ENCODE measurements at places on chromosomes 11 and 22. TPM values are rescaled to one million over a fixed set of nuclear protein-coding genes. Genes with fewer than 3 reads are reported as not detected.

- ATAC-seq = no peak
Measured at GRCh38 chr22:39856588-39856987, 37.0 kb downstream of the ENTHD1 start.

GRCh38 chr22:19974935-19975706 is 33.5 kb upstream of the TXNRD2 start:
- no peak for ATAC-seq

DNA sequence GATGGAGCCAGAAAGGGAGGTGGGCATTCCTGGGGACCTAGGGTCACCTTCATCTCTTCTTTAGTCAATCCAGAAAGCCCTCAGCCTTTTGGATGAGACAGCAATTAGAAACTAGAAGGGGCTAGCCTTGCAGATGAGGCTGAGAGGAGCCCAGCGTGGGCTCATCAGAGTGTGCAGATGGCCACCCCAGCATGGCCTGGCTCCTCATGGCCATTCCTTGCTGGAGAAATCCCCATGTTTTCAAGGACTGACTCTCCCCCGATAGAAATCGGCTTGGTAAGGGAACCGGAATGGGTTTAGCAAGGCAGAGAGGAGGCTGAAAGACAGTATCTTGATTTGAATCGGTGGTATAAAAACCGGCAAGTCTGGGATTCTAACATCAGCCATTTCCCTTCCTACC is 274.6 kb downstream of the BUD13 start:
- ATAC-seq = no peak

- no peak for ATAC-seq
Measured at GRCh38 chr11:21371044-21371443, 701.7 kb downstream of the NELL1 start.

- ATAC-seq = peak; percentile 58
Measured at GRCh38 chr11:36346562-36347383, 50.7 kb downstream of the PRR5L start.

GRCh38 chr11:132744771-132745170 is 787.5 kb downstream of the OPCML start:
- ATAC-seq = no peak

SPA17 gene
- 2.8 TPM for total RNA-seq

- ATAC-seq = no peak
Measured at GRCh38 chr22:38446018-38446601, 8.9 kb downstream of the KCNJ4 start.

DNA sequence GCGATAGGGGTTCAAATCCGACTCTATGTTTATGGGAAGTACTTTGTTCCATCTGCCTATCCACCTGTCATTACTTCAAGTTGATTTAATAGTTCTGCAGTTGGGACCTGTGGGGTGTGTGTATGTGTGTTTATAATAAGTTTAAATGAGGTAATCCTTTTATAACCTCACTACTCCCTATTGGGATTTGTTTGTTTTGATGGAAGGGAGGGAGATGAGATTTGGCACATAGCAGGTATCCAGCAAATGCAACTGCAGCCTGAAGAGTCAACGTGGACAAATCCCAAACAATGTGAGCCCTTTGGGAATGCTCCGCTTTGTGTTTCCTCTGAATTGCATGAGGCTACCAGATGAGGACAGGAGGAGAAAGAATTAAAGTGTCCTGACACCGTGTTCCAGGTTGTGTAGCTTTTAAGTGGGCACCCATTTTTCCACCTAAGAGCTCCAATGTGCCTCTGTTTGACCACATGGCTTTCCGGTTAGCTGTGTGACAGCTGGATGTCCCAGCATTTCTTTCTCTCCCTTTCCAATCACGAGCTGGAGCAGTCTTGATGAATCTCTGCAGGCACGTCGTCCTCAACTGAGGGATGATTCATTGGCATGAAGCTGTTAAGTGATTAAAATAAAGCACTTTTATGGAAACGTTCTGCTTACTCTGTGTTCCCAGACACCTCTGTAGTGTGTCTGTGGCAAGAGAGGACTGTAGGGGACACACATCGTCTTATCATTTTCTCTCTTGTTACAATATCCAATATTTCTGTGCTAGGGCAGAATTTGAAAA is 610.7 kb downstream of the NTM start:
- no peak for ATAC-seq

GRCh38 chr11:30445056-30445455 is 122.2 kb downstream of the ARL14EP start:
- ATAC-seq = no peak

- no peak for ATAC-seq
Measured at GRCh38 chr11:78656984-78657383, 82.3 kb upstream of the NARS2 start.

DNA sequence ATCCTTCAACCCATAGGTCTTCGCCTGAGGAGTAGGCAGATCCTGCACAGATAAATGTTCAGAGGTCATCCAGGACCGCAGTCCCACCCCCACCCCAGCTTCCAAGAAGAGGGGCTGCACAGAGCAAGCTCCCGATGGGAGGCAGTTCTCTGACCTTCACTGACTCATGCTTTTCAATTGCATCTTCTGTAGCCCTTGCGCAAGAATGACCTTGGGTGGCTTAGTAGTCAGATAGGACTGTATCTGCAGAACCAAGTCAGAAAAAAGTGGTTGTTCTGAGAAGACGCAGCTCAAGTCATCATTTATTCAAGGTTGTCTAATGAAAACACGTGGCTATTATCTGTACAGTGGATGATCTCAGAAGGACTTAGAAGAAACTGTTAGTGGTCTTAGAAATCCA is 16.4 kb upstream of the GRAMD1B start:
- no peak for ATAC-seq

- ATAC-seq = no peak
Measured at GRCh38 chr22:36136988-36137387, 23.6 kb downstream of the APOL3 start.

- no peak for ATAC-seq
Measured at GRCh38 chr11:15720460-15720859, 605.7 kb downstream of the INSC start.

DNA sequence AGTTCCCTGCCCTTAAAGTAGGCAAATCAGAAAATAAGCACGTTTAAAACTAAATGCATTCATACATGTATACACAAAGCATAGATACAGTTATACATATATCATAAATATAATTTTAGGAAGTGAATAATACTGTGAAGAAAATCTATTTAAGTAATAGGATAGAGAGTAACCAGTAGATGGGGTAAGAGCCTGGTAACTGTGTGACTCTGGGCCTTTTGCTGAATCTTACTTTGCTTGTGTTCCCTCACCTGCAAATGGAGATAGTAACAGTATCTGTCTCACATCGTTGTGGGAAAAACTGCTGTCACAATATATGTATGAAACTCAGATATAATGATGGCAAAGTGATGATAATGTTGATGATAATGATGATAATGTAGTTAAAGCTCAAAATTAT is 29.9 kb downstream of the MS4A2 start:
- ATAC-seq = no peak

MYO7A gene
- total RNA-seq = 0.95 TPM

GRCh38 chr11:108863528-108863927 is 198.7 kb downstream of the DDX10 start:
- no peak for ATAC-seq

GUCY1A2 gene
- total RNA-seq = 0.06 TPM

GRCh38 chr11:62788991-62789390 is 1.8 kb downstream of the TMEM179B start:
- ATAC-seq = no peak

CCDC134 gene
- total RNA-seq = 21.6 TPM

MPZL2 gene
- 21.7 TPM for total RNA-seq

CSF2RB gene
- 4.8 TPM for total RNA-seq

- ATAC-seq = no peak
Measured at GRCh38 chr11:87425943-87426342, 388.2 kb downstream of the TMEM135 start.

DNA sequence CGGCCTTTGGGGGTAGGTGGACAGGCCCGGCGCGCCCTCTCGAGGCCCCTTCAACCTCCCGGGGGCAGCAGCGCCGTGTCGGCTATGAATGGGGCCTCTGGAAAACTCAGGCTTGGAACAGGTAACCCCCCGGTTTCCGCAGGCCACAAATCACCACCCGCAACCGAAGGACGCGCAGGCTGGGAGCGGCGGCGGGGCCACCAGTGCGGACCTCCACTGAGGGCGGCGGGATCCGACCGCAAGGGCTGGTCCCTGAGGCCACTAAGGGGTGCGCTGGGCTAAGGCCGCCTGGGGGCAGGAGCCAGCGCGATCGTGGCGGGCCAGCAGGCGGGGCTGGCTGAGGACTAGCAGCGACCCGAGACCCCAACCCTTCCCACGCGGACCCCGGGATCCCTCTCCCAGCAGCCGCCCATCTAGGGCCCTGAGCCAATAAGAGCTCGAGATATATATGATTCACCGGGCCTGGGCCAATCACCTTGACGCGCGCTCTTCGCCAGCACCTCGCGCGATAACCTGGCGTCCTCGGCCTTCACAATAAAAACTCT is 609 bp upstream of the ATF4 start:
- peak; percentile 94 for ATAC-seq

- no peak for ATAC-seq
Measured at GRCh38 chr11:27418356-27418755, 54.2 kb downstream of the LGR4 start.

DNA sequence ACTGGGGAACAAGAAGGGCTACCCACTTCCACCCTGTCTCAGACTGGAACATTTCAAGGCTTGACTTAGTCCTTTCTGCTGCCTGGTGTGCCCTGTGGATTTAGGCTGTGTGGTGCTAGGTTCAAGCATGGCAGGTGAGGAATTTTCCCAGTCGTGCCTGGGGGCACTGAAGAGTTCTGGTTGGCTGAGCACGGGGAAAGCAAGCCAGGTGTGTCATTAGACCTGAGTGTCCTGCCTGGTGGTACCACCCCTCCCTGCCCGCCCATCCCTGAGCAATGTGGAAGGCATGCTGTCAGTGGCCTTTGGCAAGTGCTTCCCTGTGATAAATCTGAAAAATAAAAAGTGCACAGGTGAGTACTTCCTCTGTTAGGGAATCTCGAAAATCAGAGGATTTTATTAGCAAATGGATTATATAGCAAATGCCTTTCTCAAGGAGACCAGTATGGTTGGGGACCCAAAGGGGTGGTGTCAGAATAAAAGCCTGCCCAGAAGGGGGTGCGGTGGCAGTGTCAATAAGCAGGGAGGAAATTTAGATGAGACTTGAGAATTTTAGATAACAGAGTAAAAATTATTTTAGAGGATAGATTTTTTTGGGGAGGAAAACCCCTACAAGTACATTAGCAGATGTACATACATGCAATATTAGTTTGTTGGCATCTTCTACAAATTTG is 22.8 kb downstream of the TEAD1 start:
- ATAC-seq = no peak

MUC5AC gene
- not detected for total RNA-seq

Measured in activated T-helper 17 cell treated with anti-CD3 and anti-CD28 coated beads, Interleukin-2, amount 50 U/mL, for 72 hours (primary cell).